ENCODE measurements at places on chromosomes 4 and X. TPM values are rescaled to one million over a fixed set of nuclear protein-coding genes. Genes with fewer than 3 reads are reported as not detected.

Gene ADAMTS3
- total RNA-seq, result 0.90 TPM

Gene GPM6B
- total RNA-seq, result 0.13 TPM

Gene TLR3
- 0.51 TPM for total RNA-seq

Gene MAGEB1
- not detected for total RNA-seq

Gene CACNA1F
- under 0.01 TPM for total RNA-seq

- peak; percentile 78 for DNase-seq
Observed at GRCh38 chr4:29311247-29311646, 1408.9 kb upstream of the PCDH7 start.

GRCh38 chr4:7159923-7160322 lies 32.4 kb upstream of the SORCS2 start:
- no peak for DNase-seq

DNA sequence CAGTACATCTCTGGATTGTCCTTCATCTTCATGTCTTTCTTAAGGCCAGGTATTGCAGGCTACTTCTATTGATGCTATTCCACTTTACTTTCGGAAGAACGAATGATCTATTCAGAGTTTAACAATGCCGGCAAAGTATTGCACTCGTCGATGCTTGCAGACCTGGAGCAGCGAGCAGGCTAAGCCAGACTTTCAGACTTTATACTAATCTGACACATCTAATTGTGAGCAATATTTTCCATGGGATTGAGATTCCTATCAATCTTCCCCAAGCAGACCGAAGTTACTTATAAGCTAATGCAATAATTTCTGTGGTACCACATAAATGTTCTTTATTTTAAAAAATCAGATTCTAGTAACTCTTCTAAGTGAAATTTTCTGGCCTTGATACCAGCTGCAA lies 1.6 kb downstream of the EMCN start:
- no peak for DNase-seq

- no peak for DNase-seq
Observed at GRCh38 chr4:104470770-104471169, 23.9 kb downstream of the CXXC4 start.
